ENCODE measurements at places on chromosomes 6 and 20.
A peak's percentile ranks its signal among the peaks of the same experiment; 100 is the strongest.

GRCh38 chr6:137731960-137732616 lies 135.0 kb upstream of the TNFAIP3 start:
- peak; percentile 41 for DNase-seq

- DNase-seq, result no peak
Measured at GRCh38 chr20:9027626-9028025, 41.3 kb upstream of the PLCB4 start.

DNA sequence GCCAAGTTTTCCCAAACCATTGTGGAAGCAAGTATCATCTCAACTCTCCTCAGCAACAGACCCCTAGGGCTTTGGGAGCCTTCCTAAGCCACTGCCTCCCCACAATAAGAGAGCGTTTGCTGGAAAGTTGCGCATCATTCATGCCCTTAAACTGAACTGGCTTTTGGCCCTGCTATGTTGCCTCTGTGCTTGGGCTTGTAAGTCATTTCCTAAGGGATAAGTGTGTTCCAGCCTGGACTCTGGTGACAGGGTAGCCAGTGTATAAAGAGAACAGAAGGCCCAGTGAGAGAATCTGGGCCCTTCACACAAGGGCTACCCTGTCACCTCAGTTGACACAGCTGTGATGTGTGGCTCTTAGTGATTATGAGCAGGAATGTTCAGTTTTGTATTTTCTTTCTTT lies 77.8 kb downstream of the COL9A1 start:
- DNase-seq, result no peak

DNA sequence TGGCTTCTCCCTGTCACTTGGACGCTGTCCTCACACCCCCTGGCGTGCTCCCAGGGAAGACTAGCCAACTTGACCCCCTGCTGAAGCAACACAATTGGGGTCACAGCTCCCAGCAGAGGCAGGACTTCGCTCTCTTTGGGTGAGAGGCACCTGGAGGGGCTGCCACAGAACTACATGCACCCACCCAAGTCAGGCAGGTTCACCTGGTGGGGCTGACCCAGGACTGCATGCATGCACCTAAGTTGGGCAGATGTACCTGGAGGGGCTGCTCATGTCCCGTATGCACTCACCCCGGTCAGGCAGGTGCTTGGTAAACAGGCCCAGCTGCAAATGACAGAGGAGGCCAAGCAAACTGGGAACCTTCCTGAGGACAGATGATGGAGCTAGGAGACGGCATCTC lies 154.3 kb upstream of the RPS6KA2 start:
- no peak for DNase-seq

DNA sequence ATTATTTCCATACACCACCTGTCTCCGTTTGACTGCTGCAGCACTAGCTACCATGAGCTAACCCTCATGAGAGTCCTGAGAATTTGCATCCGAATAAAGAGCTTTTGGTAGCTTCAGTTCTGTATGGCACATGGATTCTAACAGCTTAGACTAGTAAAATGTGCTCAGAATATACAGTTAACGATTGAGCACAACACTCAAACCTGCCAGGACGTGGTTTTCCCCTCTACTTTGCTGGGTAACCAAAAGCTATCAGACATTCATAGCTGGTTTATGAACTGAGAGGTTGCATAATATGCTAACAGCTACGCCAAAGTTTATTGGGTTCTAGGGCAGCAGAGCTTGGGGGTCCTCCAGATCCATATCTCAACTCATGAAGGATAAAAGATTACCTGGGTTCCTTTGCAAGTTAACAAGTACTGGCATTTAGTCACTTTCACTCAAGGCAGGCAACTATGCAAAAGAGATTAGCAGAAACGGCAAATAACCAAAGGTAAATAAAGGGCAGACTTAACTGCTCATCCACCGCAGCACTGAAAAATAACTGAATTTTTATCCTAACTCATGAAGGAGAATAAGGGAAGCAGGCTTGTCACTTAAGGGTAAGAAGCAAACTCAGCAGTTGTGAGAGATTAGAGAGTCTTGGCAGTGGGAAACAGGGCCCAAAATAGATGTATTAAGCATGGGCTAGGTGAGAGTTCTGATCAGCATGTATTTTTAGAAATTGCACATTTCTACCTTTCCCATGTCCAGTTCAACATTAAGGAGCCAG lies 29.4 kb downstream of the NUDT3 start:
- no peak for DNase-seq

DNA sequence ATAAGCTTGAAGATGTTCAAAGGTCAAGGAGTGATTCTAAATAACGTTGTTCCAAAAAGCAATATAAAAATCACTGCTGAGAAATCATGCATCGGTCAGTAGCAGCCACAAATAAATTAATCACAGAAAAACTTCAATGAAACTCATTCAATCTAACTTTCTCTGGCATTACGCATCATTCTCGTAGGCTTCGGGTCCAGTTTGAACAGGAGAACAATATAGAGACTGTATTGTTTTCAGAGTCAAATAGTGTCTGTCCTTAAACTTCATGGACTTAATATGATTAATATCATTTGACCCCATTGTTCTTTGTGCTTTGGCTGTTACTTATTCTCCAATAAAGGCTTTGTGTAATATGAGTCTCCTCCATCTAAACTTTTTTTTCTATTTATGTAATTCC lies 200.4 kb downstream of the C6orf118 start:
- no peak for DNase-seq

- no peak for DNase-seq
Measured at GRCh38 chr6:89284963-89285735, 29.9 kb downstream of the GABRR2 start.

DNA sequence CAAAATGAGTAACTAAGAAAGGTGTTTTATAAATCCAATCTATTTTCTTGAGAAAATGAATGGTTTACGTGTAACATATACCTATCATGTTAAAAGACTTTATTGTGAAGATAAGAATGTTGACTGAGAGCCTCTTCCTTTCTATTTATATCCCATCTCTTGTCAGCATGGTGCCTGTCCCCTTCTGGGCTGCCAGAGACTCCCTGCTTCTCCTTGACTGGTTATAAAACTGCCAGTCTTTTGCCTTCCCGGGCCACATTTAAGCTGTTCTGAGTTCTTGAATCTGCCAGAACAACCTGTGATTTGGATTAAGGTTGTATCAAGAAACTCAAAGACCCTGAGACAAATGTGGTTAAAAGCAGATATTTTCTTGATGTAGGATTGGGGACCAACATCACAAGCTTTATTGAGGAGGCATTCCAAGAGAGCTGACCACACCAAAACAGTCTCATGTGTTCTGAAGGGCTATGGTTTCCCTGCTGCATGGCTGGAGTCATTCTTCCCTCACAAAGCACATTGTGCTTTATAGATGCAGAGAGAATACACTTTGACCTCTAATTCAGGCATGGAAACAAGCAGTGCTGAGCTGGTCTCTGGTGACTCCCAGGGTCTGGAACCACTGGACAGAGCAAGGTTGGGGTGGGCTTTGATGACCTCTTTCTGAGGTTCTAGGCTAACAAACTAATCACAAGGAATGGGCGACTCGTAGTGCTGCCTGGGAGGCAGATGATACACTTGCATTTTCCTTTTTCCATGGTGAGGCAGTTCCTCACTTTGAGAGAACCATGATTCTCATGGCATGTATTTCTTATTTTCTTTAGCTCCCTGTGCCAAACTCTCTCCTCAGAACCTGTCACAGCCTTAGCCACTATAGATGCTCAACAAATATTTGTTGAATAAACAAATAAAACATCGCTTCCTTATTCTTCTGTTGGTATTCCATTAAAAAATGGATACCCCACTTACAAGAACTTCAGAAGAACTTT lies 205.0 kb upstream of the PREP start:
- DNase-seq, result no peak

- no peak for DNase-seq
Measured at GRCh38 chr6:24752917-24753492, 21.7 kb upstream of the GMNN start.

DNA sequence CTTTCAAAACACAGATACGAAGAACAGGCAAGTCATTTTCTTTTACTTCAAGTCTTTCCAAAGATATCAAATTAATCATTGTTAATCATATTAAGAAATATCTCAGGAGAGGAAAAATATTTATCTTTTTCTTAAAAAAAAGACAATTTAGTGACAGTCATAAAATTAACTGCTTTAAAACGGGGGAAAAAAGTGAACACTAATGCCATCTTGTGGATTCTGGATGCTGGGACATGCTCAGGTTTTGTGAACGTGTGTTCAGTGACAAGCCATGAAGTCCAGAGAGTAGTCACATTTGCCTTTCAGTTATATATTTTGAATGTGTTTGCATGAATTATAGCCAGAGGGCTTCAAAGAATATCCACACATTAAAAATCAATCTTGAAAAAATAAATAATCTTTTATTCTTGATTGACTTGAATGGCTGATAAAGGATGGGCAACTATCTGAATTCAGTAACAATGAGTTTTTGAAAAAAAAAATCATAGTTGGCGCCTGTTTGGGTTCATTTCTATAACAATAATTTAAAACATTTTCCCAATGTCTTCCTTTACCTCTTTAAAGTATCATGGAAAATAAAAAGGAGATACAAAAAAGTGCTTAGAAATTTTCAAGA lies 74.7 kb upstream of the NOX3 start:
- peak; percentile 23 for DNase-seq

DNA sequence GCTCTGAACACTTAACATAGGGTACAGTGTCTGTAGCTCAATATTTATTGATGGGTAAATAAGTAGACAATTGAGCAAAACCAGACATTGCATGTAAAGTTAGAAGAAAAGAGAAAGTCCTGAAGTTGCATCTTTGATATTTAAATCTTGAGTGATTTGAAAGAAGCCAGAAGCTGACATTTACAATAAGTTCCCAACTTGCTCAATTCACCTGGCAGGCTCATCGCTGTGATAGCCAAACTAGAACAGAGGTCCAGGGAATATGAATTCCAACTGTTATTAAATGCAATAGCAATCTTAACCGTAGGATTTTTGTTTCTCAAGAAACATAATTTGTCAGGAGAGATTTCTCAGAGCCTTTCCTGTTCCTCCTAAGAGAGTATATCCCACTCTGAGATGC lies 65.9 kb upstream of the EDN1 start:
- DNase-seq, result no peak

DNA sequence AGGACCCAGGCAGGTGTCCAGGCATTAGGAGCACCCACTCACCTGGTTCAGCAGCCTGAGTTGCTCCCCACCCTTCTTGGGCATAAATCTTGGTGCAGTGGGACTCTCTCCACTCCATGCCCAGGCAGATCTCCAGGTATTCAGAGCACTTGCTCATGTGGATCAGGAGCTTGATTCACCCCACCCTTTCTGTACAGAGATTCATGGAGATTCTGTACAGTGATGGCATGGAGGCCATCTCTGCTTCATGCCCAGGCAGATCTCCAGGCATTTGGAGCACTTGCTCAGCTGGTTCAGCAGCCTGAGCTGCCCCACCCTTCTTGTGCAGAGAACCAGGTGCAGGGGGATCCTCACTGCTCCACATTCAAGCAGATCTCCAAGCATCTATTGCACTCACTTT lies 44.1 kb downstream of the BEND6 start:
- DNase-seq, result no peak

DNA sequence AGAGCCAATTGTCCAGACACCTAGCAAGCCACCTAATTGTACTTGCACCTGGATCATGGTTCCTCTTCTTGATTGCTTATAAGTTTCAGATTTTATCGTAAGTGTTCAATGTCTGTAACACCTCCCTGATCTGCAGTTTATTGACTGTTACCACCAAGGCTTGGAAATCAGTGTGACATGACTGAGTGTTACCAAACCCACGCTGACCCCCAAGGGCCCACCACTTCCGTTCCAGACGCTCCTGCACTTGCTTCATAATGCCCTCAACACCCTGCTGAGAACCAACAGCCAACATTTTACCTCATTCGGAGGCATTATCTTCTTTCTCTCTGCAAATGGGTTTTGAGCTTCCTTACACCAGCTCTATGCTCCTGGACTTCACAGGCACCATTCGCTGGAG lies 6.3 kb downstream of the CCR6 start:
- no peak for DNase-seq

All from GM04504 (cell line).